ENCODE measurements at places on chromosomes 12 and 14.

DNA sequence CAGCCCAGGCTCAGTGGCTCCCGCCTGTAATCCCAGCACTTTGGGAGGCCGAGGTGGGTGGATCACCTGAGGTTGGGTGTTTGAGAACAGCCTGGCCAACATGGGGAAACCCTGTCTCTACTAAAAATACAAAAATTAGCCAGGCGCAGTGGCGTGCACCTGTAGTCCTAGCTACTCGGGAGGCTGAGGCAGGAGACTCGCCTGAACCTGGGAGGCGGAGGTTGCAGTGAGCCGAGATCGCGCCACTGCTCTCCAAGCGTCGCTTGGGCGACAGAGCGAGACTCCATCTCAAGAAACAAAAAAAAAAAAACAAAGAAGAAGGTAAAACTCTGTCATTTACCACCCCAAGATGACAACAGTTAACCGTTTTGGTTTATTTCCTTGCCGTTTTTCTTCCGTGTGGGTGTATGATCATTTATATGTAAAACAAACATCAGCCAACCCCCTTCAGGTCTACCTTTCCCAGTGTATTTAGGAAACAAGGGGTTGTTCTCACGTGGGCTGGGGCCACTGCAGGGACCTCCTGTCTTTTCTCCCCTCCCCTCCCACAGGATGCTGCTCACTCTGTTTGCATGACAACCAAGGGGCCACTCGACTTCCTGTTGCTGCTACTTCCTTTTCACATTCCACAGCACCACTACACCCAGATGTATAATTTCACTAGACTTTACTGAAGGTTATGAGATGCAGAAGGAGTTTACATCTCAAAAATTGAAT lies 13.6 kb downstream of the TTC9 start:
- peak; percentile 52 for DNase-seq

- no peak for DNase-seq
Observed at GRCh38 chr12:8018666-8019581, 13.6 kb upstream of the FOXJ2 start.

DNA sequence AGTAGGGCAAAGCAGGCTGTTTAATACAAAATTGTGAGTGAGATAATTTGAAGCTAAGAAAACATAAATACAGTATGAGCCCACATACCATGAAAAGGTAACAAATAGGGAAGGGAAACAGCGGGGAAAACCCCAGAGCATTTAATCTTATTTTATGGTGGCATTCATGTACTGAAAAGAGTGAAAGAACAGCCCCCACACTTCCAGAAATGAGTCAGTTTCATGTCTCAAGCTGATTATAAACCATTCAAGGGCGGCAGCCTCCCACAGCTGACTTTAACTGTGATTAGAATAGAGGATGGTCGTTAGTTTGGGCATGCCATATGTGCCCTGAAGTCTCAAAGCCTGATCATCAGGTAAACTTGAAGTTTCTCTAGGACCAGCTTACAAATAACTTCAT lies 64.5 kb downstream of the FOXG1 start:
- DNase-seq = no peak

- DNase-seq = no peak
Observed at GRCh38 chr12:54372113-54372806, 8.0 kb upstream of the GPR84 start.

GRCh38 chr14:71651228-71651627 lies 281.0 kb upstream of the RGS6 start:
- DNase-seq = peak; percentile 19

Measured in HTR-8/SVneo (cell line).